SK-N-SH (cell line): ENCODE measurements at places on chromosomes 1 and 21.
A peak's percentile ranks its signal among the peaks of the same experiment; 100 is the strongest.

DNA sequence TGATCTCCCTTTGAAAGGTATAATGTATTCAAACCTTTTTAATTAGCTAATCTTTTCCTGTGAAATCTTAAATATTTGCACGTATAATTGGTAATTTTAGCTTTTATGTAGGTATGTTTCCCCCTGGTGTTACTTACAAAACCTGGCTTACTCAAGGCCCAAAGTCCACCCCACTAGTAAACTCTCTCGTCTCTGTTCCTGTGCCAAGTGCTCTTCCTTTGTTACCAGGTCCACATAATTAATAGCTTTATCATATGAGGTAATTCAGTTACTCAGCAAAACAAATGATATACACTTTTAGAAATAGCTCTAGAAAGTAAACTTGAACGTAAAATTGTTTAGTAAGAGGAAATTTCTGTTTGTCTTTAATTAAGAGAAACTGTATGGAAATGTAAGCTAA is 36.7 kb downstream of the NFIA start:
- DNase-seq = no peak

- no peak for DNase-seq
Measured at GRCh38 chr1:151474745-151475144, 15.5 kb upstream of the POGZ start.

DNA sequence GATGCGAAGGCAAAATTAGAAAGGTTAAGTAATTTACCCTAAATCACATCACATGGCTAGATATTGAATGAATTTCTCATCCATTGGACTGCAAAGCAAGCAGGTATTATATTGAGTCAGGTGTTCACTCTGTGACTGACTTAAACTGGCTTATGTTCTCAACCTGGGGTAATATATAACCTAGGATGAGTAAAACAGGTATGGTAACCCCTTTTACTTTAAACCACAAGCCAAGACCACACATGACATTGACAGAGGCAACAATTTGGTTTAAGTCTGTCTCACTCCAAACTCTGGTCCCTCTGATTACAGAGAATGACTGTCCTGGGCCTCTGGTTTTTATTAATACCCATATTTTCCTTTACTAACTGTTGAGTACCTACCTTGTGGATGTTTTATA is 33.3 kb downstream of the MAEL start:
- DNase-seq = no peak

DNA sequence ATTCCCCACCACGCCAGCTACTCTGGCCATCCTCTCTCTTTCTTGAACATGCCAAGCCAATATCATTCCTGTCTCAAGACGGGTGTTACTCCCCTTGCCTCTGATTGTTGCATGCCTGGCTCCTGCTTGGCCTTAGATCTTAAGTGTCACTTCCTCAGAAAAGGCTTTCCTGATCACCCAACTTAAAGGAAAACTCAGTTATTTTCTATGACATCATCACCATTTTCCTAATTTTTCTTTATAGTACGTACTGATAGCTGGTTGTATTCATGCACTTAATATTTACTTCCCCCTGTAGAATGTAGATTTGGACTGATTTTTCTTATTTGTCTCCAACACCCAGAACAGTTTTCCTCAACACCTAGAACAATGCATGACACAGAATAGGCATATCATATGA is 123.8 kb upstream of the TSPAN2 start:
- no peak for DNase-seq

DNA sequence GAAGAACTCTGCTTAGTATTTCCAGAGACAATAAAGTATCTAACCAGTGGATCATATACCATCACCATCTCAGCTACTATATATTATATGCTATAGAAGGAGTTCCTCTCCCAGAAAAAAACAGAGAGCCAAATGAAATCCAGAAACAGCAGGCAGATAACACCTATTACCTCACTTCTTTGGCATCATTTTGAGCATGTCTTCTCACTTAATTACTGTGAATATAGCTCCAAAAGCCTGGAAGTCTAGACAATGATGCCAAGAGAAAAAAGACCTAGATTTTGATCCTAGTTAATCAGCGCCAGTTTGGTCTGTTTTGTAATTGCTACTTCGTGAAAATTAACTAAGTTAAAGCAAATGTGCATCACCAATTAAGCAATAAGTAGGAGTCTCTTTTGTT is 131.3 kb downstream of the EIF4G3 start:
- DNase-seq = peak; percentile 35
